Natural killer cell (primary cell): ENCODE measurements at places on chromosomes 5 and 9. TPM values are rescaled to one million over a fixed set of nuclear protein-coding genes. Genes with fewer than 3 reads are reported as not detected.

DNA sequence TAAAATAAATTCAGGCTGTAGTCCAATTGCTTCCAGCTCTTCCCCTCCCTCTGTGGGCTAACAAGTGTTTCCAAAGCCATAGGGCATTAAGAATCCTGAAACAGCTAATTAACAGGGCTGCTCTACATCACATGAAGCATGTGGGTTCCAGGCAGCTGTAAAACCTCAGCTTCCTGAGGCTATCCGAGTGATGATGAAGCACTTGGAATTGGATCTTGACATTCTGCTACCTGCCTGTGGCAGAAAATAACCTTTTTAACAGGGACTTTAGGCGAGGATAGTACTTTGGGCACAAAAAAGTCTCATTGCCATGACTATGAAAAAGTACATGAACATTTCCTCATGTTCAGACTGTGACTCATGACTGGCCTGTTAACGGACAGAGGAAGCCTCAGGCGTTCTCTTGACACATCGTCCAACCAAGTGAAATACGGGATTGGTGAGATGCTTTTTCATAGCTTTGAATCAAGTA, 107.2 kb downstream of the PDE4D start:
- no peak for DNase-seq

GRCh38 chr5:45454114-45454513, 242.1 kb downstream of the HCN1 start:
- no peak for DNase-seq

DNA sequence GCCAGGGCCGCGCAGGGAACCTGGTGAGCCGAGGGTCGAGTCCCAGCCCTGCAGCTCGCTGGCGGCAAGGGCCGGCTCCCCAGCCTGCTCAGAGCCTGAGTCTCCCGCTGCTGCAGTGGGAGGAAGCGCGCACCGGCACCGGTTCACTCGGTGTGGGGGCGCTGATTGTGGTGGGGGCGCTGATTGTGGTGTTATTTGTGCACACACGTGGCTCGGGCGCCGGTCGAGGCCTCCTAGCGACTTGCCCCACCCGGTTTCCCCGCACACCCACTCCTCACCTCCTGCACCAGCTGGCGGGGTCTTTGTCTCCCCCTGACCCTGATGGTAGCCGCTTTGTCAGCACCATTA, 266.7 kb downstream of the NSG2 start:
- DNase-seq = no peak

- DNase-seq = no peak
Observed at GRCh38 chr9:35907711-35908503, 1.4 kb upstream of the SPAAR start.

DNA sequence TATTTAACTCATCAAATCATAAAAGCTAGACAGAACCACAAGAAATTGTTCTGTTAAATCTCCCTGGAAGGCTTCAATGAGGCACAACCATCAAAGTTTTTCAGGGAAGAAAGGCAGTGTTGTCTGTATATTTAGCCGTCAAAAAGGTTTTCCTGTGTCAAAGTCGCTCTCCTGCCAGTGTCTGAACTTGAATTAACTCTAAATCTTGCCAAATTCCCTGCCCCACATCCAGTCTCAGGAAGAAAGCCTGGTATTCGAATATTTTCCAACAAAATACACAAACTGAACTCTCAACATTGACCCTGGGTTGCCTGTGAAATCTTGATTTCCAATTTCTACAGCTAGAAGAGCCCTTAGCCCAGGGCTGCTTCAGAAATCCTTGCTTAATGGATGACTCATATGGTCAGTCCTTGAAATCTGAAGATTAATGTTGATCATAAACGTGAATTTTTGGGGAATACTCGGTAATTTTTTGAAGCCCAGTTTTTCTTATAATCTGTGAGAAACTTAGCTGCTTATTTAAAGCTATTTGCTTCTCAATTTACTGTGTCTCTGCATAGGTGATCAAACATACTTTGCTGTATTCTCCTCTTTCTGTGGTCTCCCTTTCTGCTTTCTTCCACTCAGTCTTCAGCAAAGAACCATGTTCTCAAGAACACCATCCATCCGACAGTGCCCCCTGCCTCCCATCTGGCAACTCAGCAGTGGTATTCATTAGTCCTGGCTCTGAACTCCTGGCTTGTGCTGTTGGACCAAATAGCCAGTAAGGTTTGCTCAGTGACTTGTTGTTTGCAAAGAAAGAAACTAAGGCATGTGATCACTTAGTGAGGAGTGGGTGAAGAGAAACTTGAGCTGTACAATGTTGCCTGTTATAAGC, 58.9 kb downstream of the NREP start:
- no peak for DNase-seq

GRCh38 chr5:121691478-121691877, 160.2 kb upstream of the FTMT start:
- DNase-seq = no peak

GRCh38 chr5:159224471-159224870, 15.1 kb upstream of the RNF145 start:
- no peak for DNase-seq

DNA sequence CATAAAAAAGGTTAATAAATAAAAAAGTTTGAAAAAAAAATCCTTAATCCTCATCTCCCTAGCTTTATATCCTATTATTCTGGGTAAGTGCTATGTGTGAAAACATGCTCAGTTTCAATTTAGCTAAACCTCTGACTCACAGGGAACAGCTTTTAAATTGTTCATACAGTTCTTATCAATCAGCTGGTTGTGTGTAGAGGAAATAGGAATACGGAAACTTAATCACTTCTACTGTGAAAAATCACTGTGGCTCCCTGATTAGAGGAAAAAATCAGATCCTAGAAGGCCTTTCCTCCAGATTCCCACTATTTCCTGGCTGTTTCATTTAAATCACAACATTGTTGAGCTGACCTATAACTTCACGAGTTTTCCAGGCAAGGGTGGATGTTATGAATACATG, 120.5 kb downstream of the MARCHF3 start:
- no peak for DNase-seq

GRCh38 chr9:101569741-101570501, 24.8 kb downstream of the PPP3R2 start:
- peak; percentile 75 for DNase-seq

DNA sequence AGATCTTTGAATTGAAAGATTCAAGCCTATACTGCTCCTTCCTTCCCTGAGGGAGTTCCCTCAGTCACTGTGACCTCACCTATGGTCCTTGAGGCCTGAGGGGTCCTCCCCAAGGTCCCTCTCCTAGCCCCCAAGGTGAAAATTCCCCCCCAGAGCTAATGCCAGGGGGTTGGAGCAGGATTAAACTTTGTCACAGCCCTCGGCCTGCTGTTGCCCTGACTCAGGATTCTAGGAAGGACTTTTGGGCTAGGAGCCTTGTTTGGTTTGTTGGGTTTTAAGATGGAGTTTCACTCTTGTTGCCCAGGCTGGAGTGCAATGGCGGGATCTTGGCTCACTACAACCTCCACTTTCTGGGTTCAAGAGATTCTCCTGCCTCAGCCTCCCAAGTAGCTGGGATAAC, 123.2 kb downstream of the C5orf15 start:
- DNase-seq = no peak

DNA sequence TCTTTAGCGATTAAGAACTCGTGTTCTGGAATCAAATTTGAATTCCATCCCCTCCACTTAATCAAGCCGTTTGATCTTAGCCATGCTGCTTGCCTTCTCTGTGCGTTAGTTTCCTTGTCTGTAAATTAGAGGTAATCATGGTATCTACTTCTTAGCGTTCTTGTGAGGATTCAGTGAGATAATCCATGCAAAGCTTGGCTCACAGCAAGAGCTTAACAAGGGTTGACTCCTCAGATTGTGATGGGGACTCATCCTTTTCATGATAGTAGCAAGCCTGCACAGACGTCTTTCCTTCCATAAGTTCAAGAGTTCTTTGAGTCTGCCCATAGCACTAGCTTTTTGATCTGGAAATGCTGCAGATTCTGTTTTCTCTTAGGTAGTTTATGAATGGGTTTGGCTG, 72.8 kb downstream of the TRIO start:
- DNase-seq = no peak

DNA sequence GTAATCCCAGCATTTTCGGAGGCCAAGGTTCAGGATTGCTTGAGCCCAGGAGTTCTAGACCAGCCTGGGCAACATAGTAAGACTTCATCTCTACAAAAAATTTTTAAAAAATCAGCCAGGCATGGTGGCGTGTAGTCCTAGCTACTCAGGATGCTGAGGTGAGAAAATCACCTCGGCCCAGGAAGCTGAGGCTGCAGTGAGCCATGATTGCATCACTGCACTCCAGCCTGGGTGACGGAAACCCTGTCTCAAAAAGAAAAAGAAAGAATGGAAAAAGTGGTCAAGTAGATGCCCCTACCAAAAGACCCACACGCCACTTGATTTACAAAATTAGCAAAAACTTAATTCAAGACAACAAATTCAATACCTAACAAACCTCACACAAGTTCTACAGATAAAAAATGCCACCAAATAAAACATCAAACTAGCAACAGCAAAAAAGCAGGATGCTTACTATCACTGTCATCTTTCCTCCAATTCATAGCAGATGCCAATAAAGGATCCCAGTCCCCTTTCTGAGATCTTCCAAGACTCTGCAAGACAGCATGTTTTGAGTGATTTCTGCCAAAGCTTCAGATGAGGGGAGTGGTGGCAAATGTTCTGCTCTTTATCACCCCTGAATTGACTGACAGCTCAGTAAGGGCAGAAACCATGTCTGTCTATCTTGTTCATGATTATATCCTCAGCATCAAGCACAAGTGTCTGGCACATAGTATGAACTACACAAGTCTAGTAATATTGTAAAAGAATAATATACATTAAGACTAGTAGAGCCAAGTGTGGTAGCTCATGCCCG, 34.2 kb upstream of the TESK1 start:
- DNase-seq = peak; percentile 37

DNA sequence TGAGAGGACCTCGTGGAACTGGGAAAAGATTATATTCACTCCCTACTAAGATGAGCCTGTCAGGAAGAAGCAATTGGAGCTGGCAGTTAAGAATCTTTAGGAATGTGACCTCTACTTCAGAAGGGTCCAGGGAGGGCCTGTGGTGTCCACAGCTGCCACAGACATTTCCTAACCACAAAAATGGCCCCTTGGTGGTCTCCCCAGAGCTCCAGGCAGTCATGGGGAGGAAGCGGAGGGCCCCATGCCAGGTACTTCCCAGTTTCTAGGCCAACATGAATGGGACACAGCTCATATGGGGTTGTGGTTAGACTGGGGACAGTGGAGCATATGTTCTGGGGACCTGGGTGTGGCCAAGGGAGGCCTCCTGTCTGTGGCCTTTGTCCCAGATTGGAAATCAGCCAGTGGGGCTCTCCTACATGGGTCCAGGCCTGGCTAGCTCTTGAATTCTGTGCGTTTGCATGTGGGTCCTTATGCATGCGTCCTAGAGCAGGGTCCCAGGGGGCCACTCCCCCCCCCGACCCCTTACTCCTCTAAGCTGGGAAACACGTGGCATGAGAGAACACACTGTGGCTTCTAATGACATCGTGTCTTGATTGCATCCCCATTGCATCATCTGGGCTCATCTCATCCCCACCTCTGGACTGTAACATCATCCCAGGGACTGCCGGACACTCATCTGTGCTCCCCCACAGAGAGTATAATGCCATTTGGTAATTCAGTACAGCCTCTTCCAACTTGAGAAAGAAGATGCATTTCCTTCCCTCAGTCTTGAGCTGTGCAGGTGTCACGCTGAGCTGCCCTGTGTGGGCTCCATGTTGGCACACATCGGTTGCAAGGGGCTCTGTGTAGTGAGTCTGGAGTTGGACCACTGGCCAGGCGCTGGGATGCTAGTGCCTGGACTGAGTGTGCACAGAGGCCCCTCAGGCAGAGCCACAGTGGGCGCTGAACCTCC, 31.3 kb downstream of the IRF1 start:
- DNase-seq = peak; percentile 15

GRCh38 chr5:148979083-148979723, 83.7 kb downstream of the SH3TC2 start:
- DNase-seq = no peak

- DNase-seq = no peak
Observed at GRCh38 chr5:1371218-1371971, 26.5 kb upstream of the CLPTM1L start.

DNA sequence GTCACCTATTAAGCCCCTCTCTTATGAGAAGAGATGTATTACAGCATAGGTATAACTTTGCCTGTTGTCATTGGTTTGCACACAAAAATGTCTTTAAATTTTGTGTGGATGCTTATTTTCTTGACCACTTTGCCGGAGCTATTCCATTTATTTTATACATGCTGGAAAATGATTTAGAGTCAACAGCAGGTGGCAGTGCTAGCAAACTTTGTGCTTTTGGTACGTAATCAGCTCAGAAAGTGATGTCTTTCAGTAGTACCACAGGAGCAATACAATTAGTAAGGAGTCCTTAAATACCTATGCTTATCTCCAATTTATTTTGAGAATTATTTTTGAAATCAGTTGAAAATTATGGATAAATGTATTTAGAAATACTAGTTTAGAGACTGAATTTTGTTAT, 19.8 kb upstream of the NUDT12 start:
- peak; percentile 9 for DNase-seq

DNA sequence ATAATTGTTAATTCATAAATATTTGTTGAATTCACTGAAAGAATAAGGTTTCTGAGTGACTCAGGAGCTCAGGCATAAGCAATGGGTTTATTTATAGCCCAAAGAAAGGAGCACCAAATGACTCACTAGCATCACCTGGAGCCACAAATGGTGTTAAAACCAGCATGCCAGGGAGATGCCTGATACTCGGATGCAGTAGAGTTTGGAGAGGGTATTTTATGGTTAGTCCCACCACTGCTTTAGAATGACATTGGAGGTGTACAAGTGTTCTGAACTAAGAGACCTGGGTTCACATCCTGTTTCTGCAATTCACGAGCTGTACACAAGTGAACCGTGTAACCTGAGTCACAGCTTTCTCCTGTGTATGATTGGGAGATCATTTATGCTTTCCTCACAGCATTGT, 25.2 kb downstream of the CCL28 start:
- DNase-seq = no peak

DNA sequence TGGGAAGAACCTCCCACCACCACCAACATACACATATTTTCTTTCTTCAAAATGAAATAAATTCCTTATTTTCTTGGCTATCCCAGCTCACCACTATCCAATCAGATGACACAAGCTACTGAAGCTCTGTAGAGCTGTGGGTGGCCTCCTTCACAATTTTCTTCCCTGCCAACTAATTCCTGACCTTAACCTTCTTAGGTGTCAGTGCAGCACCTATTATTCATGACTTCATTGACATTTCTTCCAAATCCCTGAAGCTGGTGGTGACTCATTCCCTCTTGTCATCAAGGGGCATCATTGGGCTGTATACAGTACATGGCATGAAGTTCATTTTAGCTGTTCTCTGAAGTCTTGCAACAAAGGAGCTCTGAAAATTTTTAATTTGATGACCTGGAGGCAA, 42.0 kb upstream of the ADRA1B start:
- no peak for DNase-seq

GRCh38 chr9:14962193-14962882, 52.1 kb upstream of the FREM1 start:
- no peak for DNase-seq

Gene ERAP2
- 79.2 TPM for total RNA-seq

Gene GFI1B
- total RNA-seq = 3.3 TPM

Gene APBA1
- total RNA-seq = 0.11 TPM

Gene PCDHB2
- total RNA-seq = not detected

Gene CFAP157
- not detected for total RNA-seq

Gene ANKRD18B
- not detected for total RNA-seq
